ENCODE measurements at places on chromosomes 13 and 19.
A peak's percentile ranks its signal among the peaks of the same experiment; 100 is the strongest.

DNA sequence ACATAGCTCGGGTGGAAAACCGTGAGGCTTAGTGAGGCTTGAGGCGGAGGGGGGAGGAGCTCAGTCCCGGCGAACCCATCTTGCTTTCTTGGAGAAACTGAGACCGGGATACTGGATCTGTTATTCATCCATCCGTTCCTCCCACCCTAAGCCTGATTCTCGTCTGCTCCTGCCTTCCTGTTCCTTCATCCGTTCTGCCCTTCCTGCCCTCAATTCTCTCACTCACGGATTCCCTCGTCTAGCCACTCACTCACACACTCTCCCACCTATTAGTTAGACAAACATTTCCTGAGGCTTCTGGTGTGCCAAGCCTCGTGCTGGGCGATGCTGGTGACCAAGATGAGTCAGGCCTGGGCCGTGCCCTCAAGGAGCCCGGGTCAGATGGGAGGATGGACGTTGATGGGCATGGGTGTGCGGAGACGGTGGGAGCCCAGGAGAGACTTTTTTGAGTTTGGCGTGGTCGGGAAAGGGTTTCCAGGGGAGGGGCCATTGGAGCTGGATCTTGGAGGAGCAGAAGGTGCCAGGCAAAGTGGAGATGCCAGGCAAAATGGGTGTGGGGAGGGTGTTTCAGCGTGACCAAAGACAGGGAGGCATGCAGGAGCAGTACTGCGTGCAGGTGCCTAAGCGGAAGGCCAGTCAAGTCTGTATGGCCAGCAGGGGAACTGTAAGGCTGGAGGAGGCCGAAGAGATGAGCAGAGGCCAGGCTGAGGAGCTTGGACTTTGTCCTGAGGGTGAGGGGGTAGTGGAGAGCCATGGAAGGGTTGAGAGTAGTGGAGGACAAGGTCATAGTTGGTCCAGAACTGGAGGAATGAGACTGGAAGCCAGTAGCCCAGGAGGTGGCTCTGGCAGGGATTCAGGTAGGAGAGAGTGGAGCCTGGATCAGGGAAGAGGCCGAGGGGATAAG, 7.4 kb upstream of the CNFN start:
- DNase-seq: no peak

- no peak for DNase-seq
Measured at GRCh38 chr19:33552191-33552927, 30.8 kb upstream of the PEPD start.

DNA sequence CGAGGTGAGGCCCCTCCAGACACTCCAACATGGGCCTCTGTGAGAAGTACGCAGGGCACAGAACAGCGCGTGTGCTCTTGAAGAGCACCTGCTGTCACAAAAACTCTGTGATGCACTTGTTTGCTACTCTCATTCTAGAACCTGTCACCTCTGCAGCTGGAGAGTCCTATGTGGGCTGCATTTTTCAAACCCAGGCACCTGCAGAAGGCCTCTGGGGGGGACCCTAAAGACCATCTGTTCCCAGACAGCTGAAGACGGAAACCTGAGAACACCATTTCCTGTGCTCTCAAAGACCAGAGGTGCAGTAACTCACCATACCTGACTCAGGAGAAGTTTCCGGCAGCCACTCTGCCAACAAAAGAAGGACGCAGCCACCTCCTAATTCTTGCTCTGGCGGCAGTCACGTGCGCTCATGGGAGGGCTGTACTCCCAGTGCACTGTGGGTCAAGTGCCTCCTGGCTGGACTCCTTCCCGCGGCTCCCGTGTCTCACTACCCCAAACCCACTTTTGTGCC, 28.1 kb downstream of the RANBP3 start:
- peak; percentile 90 for DNase-seq

DNA sequence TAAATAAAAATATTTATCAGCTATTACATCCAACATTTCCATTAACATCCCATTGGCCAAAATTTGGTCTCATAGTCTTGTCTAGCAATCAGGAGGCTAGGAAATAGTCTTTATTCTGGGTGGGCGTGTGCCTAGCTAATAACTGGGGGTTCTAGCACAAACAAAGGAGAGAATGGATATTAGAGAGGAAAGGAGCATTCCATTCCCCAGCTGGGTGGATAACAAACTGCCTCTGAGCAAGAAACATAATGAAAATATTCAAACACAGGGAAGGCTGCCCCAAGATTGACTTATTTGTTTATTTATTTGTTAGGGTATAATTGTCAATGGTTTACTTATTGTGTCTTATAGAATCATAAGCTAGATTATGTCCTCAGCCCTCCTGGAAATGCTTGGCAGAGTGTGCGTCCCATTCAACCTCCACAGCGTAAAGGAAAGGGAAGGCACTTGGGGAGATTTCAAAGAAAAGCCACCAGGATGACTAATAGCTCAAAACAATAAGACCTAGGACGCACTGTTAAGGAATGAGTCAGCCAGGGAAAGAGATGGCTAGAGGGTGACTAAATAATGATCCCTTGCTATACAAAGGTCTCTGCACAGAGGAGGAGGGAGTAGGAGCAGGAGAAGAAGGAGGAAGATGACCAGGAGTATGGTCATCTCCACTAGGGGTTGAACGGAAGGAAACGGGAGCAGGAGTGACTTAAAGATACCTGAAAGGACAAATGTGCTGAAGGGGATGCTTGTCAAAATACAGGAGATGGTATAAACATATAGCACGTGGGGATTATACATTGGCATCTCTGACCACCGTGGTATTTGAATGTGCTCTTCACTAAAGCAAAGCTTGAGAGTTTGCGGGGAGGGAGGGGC, 23.5 kb upstream of the USP12 start:
- DNase-seq: no peak

DNA sequence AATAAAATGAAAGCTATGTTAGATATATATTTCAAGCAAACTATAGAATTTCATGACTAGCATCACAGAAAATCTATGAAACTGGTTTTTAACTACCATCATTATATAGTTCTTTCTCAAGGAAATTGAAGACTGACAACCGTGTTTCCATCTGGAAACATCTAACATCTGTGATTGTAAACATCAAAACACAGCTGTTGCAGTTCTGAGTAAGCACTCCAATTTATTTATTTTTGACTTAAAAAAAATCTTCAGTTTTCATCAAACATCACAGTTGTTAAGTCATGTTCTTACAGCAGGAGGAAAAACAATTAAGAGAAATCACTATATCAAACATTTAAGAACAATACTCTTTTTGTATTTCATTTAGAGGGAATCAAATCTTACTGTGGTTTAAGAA, 1653.0 kb upstream of the MIR17HG start:
- DNase-seq: no peak

GRCh38 chr19:4357095-4357797, 13.9 kb downstream of the MPND start:
- no peak for DNase-seq

GRCh38 chr13:97535614-97536013, 101.6 kb downstream of the RAP2A start:
- no peak for DNase-seq

DNA sequence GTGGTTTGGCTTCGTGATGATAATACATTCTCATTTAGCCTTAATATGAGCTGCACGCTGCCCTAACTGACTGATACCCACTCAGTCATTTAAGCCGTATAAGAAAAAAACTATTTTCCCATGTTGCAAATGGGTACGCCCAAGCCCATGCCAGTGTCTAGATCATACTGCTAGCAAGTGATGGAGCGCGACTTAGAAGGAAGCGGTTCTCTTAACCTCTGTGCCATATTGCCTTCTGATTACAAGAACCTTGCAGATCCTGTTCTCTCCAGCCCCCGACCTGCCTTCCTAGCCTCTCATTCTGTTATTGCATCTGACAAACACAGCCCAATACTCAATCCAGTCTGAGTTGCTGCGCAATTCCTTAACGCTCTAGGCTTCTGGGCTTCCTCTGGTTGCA, 603 bp downstream of the GPALPP1 start:
- DNase-seq: no peak

- DNase-seq: no peak
Measured at GRCh38 chr13:38566023-38566422, 120.9 kb upstream of the FREM2 start.

- no peak for DNase-seq
Measured at GRCh38 chr19:44820648-44821609, 12.0 kb downstream of the BCAM start.

DNA sequence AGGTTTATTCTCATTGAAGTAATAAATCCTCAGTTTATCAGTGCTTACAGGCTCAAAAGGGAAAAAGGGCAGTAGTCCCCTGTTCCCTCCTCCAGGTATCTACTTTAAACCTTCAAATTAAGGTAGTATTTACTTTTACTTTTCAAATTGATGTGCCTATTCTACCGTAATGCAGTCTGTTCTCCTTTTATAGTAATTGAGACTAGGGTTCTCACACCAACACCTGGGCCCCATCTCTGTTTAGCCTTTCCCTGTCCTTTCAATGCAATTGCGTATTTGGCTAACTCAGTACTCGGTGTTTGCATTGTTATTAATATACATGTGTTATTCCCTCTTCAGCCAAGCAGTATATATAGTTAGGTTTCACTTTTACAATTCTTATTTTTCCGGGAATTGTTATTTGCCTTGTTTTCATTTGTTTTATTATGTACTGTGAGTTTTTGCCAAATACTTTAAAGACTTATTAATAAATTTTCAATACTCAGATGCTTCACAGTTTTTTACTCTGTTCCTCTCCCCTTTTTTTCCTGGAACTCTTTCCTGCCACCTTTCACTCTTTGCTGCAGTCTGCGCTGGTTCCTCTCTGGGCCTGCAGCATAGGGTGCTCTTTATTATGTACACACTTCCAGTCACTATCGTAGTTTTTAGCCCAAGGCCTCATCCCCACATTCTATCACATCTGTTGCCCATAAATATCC, 30.3 kb downstream of the USPL1 start:
- DNase-seq: no peak

- no peak for DNase-seq
Measured at GRCh38 chr19:55156202-55157063, 1.1 kb downstream of the TNNI3 start.

GRCh38 chr19:51461723-51462161, 3.5 kb upstream of the SIGLEC8 start:
- no peak for DNase-seq

GRCh38 chr13:59829690-59830089, 334.0 kb downstream of the DIAPH3 start:
- no peak for DNase-seq

GRCh38 chr13:29561918-29562317, 33.6 kb downstream of the SLC7A1 start:
- no peak for DNase-seq

GRCh38 chr13:64529874-64530485, 2700.2 kb downstream of the PCDH9 start:
- DNase-seq: no peak

GRCh38 chr13:110511509-110512181, 49.9 kb downstream of the RAB20 start:
- no peak for DNase-seq

DNA sequence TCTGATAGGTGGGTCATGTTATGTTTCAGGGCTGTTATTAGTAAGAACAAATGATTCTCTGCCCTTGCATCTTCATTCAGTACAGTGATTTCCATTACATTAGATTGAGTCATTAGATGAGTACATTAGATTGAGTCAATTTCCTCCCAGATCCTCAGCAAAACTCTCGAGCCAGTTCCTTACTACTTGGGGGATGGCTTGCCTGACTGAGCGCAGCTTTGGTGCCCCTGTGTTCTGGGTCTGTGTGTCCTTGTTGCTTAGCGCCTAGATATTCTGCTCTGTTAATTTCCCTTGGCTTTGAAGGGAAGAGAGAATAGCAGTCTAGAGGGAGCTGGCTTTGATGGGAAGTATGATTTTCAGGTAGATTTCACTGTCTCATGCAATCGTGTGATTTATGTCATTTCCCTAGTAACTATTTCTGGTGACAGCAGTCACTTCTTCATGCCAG, 19.1 kb upstream of the SCEL start:
- DNase-seq: no peak

GRCh38 chr13:51978796-51979556, 32.3 kb downstream of the ATP7B start:
- no peak for DNase-seq

DNA sequence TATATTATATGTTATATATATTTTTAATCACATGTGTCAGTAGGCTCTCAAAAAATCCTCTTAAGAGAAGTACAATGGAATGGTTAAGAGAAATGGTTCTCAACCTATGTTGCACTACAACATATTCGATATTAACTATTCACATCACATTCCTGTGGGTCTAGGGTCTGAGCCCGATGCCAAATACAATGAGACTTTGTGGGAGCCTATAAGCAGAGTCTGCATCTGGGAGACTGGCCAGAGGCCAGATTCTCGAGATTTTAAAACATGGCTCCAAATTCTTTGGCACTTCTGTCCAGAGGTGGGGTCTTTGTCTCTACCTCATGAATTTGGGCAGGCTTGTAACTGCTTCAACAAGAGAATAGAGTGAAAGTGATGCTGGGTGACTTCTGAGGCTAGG, 79.4 kb upstream of the NBEA start:
- DNase-seq: no peak

GRCh38 chr13:46403851-46404732, 17.0 kb upstream of the RUBCNL start:
- no peak for DNase-seq

DNA sequence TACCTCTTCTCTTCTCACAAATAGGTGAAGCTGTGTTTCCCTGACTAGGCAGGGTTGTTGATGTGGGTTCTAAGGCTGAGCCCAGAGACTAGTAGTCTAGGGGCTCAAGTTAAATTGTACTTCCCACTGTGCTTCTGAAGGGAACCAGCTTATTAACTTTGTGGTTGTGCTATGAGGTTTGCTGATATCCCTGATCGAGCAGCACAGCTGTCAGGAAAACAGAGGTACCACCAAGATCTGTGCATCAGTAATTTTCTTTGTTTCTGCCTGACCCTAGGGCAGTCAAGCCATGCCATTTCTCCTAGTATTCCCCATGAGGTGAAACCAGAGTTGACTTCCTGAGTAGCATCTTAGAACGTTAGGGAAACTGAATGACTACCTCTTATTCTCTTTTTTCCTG, 853.8 kb upstream of the MIR17HG start:
- DNase-seq: no peak

DNA sequence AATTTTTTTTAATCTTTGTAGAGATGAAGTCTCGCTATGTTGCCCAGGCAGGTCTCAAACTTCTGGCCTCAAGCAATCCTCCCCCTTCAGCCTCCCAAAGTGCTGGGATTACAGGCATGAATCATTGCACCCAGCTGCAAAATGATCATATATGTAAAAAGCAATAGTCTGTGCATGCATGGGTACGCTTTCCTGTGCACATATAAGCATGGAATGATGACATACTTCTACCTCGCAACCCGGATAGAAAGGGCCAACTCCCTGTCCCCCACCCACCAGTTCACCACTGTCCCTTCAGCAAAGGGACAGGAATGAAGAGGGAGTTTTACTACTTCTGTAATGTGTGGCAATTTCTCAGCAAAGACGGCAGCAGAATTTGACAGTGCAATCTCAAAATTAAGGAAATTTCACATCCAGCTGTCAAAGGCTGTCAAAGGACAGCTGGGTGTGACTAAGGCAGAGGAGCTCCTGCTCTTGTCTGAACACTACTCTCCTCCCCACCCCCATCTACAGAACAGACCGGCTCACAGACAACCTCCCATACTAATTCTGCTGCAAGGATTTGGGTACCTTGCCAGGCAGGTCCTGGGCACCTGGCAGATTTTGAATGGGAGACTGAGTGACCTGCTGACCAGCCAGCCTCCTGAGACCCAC, 95.6 kb downstream of the TSHZ3 start:
- no peak for DNase-seq

GRCh38 chr19:14081797-14082674, 3.5 kb downstream of the C19orf67 start:
- no peak for DNase-seq

GRCh38 chr19:48329167-48329891, 4.0 kb downstream of the EMP3 start:
- DNase-seq: no peak
